Activated gamma-delta T cell (primary cell): ENCODE measurements at places on chromosomes 16 and 17.
A peak's percentile ranks its signal among the peaks of the same experiment; 100 is the strongest.

DNA sequence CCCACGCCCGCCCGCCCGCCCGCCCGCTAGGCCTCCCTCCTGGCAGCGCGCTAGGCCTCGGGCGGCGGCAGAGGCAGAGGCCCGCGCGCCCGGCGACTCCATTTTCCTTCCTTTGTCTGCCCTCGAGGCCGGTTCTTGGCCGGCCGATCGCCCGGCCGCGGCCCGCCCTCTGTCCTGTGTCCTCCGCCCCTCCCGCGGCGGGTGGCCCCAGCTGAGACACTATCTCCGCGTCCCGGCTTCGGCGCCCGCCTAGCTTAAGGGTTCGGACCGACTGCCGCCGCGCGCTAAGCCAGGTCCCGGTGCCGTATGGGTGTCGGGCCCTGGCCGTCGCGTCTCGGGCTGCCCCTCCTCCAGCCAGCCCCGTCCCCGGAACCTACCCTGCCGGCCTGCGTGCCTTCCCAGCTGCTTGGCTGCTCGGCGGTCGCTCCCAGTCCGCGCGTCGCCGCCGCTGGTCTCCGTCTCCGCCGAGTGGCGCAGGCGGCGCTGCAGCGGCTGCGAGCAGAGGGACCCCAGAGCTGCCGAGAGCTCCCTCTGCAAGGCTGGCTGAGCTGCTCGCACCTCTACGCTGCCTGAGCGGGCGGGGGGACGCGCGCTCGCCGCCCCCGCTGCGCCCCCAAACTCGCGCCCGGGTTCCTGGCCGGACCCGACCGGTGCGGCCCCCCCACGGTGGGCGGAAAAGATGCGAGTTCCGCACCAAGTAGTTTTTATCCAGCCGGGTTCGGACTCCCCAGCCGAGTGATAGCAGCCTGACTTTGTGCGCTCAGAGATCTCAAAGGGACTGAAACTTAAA, 787 bp downstream of the CTCF start:
- peak; percentile 59 for DNase-seq

- no peak for DNase-seq
Measured at GRCh38 chr17:57370037-57370581, 113.8 kb downstream of the MSI2 start.

DNA sequence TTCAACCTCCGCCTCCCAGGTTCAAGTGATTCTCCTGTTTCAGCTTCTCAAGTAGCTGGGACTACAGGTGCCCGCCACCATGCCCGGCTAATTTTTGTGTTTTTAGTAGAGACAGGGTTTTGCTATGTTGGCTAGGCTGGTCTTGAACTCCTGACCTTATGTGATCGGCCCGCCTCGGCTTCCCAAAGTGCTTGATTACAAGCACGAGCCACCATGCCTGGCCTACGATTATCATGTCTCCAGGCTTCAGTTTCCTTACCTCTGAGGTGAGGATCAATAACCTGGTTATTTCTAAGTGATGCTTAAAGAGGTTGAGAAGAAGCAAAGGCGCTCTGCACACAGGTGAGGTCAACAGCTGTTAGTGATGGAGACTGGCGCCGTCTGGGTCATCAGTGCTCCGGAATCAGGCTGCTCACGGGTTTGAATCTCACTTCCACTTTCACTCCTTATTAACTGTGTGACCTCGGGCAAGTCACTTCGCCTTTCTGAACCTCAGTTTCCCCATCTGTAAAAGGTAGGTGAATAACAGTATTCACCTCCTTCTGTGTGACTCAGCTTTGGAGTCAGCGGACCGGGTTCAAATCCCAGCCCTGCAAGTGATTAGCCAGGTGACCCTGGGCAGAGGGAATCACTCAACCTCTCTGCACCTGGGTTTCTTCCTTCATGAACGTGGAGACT, 745 bp upstream of the ABCC1 start:
- DNase-seq: no peak

GRCh38 chr16:53131363-53132071, 76.7 kb downstream of the CHD9 start:
- DNase-seq: peak; percentile 55

- no peak for DNase-seq
Measured at GRCh38 chr17:66405836-66406677, 103.6 kb downstream of the PRKCA start.

GRCh38 chr17:81066072-81066471, 31.1 kb downstream of the BAIAP2 start:
- DNase-seq: no peak

GRCh38 chr16:9670033-9670432, 512.2 kb downstream of the GRIN2A start:
- no peak for DNase-seq

GRCh38 chr17:62084585-62084984, 19.5 kb upstream of the MED13 start:
- DNase-seq: no peak

DNA sequence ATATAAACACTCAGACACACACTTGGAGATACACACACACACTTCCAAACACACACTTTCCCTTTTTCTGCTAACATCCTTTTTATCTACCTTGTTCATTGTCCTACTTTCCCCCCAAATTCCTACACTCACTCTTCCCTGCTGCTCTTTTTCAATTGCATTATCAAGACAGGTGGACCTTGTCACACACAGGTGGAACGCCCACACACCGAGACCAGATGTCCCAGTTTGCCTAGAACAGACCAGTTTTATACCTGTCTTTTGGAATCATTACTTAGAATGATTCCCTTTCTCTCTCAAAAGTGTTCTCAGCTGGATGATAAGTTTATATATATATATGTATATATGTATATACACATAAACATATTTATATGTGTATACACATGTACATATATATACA, 50.7 kb upstream of the ARHGAP44 start:
- no peak for DNase-seq

DNA sequence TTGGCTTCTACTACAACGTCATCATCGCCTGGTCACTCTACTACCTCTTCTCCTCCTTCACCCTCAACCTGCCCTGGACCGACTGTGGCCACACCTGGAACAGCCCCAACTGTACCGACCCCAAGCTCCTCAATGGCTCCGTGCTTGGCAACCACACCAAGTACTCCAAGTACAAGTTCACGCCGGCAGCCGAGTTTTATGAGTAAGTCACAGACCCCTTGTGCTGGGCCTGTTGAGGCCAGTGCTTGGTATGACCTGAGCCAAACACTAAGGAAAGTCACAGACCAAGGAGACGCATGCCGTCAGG, 16.1 kb downstream of the SLC6A2 start:
- no peak for DNase-seq

- DNase-seq: no peak
Measured at GRCh38 chr16:659618-660017, 8.3 kb upstream of the RHOT2 start.

DNA sequence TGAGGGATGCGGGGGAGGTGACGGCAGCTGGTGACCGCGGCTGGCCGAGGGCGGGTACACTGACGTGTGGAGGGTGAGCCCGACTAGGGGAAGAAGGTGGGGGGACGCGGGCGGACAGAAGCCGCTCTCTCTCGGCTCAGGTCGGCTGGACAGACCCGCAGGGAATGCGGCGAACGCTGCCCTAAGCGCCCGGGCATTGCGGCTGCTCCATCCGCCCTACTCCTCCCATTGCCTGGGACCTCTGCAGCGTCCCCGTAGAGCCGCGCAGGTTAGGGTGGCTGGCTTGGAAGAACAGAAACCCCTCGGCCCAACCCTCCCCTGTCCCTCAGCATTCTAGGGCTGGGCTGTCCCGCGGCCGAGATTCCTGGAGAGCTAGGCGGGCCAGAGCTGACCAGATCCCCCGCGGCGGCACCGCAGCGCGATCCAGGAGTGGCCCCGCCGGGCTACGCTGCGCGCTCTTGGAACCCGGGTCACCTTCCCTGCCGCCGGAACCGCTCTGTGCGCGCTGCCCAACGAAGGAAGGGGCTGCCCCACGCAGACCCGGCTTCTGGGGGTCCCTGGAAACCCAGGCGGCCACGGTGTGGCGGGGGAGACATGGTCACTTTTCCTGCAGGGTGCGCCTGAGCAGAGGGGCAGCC, 3.0 kb downstream of the DLX4 start:
- DNase-seq: no peak

GRCh38 chr16:58497935-58498334, 2.0 kb upstream of the NDRG4 start:
- no peak for DNase-seq

- DNase-seq: no peak
Measured at GRCh38 chr16:3957344-3957980, 76.9 kb upstream of the CREBBP start.

DNA sequence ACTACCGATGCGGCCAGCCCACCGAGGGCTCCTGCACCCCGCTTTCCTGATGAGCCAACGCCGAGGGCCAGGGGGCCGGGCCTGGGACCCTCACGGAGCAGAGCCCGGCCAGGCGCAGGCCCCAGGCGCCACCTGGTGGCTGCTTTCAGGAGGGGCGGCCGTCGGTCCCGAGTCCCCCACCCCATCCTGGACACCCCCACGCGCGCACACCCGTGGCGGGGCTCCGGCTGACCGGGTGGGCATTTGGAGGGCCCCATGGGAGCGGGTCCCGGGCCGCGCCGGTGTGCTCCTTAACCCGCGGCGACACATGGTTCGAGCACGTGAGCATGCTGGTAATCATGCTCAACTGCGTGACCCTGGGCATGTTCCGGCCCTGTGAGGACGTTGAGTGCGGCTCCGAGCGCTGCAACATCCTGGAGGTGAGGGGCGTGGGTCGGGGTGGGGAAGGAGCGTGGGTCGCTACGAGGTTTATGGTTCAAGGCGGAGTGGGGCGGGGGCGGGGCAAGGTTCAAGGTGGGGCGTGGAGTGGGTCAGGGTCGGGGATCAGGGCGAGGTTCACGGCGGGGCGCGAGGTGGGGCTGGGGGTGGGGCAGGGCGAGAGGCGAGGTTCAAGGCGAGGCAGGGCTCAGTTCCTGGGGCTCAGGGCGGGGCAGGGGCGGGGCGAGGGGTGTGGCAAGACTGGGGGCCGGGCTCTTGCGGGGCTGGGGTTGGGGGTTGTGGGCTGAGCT, 30.2 kb downstream of the TPSG1 start:
- DNase-seq: no peak

- peak; percentile 24 for DNase-seq
Measured at GRCh38 chr17:46020023-46020761, 21.1 kb downstream of the STH start.

DNA sequence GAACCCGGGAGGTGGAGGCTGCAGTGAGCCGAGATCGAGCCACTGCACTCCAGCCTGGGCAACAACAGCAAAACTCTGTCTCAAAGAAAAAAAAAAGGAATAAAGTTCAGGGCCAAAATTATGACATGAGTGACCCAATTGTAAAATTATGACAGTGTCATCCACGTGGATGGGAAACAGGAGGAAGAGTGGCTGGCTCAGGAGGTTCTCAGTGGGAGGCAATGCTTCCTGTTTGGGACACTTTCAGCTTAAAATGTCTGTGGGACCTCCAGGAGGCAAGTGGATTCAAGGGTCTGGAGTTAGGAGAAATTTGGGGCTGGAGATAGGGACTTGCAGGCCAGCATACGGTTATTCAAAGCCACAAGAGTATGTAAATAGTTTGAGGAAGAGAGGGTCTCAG, 8.0 kb upstream of the STX4 start:
- DNase-seq: no peak

- DNase-seq: no peak
Measured at GRCh38 chr17:13160296-13160695, 142.5 kb upstream of the ELAC2 start.

DNA sequence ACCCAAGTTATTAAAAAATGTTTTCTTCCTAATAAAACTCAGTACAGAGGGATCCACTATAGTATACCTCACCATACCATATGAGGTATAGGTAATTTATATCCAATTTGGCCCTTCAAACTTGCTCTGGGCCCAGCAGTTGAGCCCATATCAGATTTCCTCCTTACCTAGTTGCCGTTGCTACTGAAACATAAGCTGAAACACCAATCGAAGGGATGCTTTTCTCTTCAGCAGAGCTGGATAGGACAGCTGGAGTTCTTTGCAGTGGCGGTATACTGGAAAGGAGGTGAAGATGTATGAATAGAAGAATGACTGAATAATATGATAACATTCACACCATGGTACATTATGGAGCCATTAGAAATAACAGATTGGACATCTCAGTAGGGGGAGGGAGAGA, 42.7 kb downstream of the TNRC6C start:
- DNase-seq: no peak

- no peak for DNase-seq
Measured at GRCh38 chr16:27690608-27691007, 140.7 kb downstream of the KATNIP start.

GRCh38 chr17:77086433-77087010, 54.2 kb upstream of the SEC14L1 start:
- peak; percentile 45 for DNase-seq

DNA sequence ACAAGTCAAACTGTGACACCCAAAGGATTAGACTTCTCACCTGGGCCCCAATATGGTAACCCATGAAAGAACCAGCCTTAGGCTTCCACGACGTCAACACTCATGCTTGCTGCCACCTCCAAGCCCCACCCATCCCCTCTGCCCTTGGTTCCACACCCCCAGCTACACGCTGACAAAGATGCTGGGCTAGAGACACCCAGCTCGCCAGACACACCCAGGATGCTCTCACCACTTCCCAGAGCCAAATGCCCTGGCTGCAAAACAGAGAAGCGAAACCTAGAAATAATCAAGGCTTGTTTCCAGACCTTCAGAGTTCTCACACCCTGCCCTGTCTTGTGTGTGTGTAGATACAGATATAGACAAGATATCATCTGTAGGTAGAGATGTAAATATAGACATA, 26.0 kb upstream of the ADCY9 start:
- DNase-seq: no peak

GRCh38 chr17:37084372-37084771, 135.6 kb downstream of the AATF start:
- DNase-seq: no peak

GRCh38 chr17:19753661-19754463, 5.8 kb upstream of the ALDH3A1 start:
- DNase-seq: no peak

DNA sequence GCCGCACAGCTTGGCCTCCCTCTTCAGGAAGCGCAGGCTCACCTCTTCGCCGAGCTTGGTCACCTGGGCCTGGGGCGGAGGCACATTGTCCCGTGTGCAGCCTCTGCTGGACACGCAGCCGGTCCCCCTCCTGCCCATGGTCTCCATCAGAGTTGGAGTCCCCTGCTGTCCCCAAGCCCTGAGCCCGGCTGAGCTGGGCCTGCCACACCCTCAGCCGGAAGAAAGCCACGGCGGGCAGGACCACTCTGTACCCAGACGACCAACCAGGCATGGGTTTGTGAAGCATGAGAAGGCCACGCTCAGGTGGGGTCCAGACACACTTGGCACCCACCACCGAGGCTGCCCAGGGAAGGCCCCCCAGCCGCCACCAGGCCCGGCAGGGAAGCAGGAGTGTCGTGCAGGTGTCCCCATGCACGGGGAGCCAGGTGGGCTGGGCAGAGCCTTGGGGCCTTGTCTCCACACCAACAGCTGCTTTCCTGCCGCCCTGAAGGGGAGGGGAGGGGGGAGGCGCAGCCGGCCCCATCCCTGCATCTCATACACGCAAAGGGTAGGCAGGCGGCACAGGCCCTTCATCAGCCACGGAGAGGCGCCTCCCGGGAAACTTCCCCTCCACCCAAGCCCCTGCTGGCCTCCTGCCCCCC, 5.2 kb downstream of the CCDC154 start:
- no peak for DNase-seq

- DNase-seq: no peak
Measured at GRCh38 chr16:48556243-48556912, 53.6 kb downstream of the N4BP1 start.
